ENCODE measurements at places on chromosomes 13 and 19.

GRCh38 chr19:33461256-33462111, 60.1 kb downstream of the PEPD start:
- DNase-seq, result no peak

DNA sequence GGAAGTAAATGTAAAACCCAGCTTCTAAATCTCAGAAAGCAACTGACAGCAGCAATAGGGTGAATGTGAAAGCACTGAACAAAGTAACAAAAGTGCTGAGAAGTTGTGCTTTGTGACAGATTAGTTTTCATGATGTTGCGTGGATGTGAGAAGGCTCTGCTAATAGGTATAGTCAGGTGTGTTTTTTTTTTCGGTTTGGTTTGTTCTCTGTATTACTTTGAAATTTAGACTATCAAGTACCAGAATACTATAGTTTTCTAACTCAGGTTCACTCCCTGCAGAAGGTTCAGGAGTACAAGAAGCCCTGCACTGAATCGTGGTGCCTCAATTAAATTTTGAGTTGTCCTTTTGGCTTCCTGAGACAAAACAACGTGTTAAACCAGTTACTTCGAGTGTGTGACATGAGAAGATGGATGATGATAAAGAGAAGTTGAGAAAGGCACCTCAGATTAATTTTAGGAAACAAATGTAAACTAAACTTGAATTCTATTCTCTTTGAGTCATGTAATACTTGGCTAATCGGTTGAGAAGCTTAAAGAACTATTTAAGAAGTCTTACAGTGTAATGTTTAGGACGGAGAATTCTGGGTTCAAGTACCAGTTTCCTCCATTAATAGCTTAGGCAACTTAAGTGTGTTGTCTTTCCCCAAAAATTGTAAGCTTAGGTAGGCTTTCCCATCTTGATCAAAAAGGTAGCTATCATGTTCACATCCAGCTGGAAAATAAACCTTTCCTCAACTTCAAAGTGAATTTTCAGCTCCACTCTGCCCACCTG, 10.3 kb downstream of the MIR17HG start:
- no peak for DNase-seq

DNA sequence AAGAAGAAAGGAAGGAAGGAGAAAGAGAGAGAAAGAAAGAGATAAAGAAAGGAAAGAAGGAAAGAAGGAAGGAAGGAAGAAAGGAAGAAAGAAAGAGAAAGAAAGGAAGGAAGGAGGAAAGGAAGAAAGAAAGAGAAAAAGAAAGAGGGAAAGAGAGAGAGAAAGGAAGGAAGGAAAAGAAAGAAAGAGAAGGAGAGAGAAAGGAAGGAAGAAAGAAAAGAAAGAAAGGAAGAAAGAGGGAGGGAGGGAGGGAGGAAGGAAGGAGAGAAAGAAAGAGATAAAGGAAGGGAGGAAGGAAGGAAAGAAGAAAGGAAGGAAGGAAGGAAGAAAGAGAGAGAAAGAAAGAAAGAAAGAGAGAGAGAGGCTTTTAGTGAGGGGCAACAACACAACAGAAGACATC, 135.1 kb upstream of the VSTM2B start:
- no peak for DNase-seq

DNA sequence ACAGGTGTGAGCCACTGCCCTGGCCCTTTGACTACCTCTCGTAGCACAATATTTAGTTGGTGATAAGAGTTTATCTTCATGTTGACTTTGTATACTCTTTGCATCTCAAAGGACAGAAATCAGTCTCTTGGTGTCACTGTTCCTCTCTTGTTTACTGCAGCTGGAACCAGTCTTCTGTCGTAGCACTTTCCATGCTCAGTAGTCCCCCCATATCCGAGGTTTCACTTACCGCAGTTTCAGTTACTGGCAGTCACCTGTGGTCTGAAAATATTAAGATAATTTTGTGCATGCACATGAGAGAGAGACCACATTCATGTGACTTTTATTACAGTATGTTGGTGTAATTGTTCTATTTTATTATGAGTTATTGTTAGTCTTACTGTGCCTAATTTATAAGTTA, 49.1 kb downstream of the WASF3 start:
- no peak for DNase-seq

DNA sequence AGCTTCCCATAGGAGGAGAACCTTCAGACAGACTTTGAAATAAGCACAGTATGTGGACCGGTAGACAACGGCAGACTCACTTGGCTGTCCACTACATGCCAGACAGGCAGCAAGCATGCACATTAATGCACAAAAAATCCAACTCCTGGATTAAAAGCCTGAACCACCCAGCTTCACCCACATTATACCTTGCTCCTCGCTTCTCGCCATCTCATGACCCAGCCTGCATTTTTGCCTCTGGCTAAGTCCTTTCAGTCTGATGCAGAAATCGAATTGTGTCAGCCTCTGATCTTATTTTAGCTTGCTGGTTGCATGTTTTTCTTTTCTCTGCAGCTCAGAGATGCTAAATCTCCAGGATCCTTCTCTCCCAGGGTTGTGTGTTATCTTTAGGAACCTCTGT, 358.7 kb downstream of the RFC3 start:
- DNase-seq, result no peak

- DNase-seq, result no peak
Observed at GRCh38 chr19:53554804-53555203, 16.9 kb downstream of the ZNF331 start.

- DNase-seq, result no peak
Observed at GRCh38 chr13:45881353-45881752, 29.8 kb upstream of the SIAH3 start.

DNA sequence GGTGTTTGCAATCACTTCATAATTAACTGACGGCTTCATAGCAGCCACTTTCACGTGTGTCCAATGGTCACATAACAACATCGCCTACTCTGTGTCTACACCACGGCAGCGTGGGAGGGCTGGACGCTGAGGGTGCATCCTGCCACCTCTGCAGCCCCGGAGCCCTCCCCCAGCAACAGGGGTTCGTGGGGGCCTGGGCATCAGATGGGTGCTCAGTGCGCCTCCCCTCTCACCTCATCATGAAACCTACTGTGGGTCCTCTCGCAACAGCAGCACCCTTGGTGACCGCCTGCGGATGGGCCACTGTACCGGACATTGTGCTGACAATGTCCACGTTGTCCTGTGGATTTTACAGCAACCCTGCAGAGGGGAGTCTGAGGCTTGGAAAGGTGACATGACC, 193.5 kb downstream of the UQCRFS1 start:
- no peak for DNase-seq

GRCh38 chr13:110713981-110714796, 689 bp downstream of the ING1 start:
- no peak for DNase-seq

DNA sequence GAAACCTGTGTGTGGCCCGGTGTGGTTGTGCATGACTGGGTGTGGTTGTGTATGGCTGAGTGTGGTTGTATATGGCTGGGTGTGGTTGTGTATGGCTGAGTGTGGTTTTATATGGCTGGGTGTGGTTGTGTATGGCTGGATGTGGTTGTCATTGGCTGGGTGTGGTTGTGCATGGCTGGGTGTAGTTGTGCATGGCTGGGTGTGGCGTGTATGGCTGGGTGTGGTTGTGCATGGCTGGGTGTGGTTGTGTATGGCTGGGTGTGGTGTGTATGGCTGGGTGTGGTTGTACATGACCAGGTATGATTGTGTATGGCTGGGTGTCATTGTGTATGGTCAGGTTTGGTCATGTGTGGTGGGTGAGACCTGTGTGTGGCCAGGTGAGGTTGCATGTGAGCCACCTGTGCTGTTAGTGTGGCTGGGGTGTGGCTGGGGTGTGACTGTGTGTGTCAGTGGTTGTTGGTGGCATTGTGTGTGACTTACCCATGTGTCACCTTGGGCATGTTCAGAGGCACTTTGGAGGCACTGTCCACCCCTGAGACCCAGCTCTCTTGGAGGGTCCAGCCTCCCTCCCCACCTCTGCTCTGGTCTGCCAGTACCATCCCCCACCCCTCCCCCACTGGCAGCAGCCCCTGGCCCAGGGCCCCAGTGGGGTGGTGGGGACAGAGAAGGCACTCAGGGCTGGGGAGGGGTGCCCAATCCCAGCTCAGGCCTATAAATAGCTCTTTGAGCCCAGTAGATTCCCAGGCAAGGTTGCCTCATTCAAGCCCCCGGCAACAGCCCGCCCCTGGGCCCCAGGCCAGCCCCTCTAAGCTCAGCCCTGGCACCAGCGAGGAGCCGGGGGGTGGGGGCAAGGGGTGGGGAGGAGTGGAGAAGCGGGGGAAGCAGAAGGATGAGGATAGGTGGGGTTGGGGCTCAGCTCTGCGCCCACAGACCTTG, 3.9 kb upstream of the NCAN start:
- DNase-seq, result no peak

GRCh38 chr19:4456843-4457653, 546 bp downstream of the UBXN6 start:
- no peak for DNase-seq

DNA sequence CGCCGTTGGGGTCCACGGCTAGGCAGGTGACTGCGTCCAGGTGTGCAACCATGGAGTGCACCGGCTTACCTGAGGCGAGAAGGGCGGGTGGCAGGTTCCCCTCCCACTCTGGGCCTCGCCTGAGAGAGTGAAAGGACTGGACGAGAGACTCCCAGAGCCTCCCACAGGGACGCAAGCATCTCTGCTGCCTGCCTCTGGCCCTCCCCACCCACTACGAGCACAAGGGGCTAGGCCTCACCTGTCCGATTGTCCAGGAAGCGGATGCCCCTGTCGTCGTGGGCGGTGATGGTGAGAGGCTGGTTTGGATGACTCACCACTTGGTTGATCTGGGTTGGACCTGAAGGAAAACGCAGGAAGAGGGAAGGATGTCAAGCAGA, 5.1 kb upstream of the PRKD2 start:
- DNase-seq, result no peak

DNA sequence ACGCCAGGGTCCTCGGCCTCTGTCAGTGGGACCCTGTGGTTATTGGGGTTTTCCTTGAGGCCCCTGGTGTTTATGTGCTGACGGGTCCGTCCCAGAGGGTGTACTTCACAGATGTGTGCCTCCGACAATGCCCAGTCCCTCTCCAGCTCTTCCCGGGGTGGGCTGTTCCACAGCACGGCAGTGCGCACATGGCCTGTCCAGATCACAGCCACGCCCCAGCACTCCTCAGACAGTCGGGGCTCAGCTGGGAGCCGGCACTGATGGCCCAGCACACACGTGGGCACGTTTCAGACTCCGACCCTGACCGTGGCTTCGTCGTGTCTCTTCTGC, 16.9 kb upstream of the F7 start:
- no peak for DNase-seq

- no peak for DNase-seq
Observed at GRCh38 chr13:78631077-78631476, 27.7 kb upstream of the POU4F1 start.

GRCh38 chr13:45915686-45916439, 64.3 kb upstream of the SIAH3 start:
- no peak for DNase-seq

DNA sequence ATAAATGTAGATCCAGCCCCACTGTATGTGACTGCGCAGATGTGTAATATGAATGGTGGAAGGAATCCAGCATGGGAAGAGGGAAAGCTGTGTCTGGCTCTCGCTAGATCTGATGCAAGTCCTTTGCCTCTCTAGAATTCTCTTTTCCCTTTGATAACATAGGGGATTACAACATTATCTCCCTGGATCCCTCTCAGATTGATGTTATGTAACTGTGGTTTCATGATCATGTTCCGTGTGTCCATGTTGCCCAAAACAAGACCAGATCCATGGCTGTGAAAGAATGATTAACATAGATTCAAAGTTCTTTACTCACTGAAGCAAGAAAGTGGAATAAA, 184.0 kb upstream of the UBL3 start:
- no peak for DNase-seq

DNA sequence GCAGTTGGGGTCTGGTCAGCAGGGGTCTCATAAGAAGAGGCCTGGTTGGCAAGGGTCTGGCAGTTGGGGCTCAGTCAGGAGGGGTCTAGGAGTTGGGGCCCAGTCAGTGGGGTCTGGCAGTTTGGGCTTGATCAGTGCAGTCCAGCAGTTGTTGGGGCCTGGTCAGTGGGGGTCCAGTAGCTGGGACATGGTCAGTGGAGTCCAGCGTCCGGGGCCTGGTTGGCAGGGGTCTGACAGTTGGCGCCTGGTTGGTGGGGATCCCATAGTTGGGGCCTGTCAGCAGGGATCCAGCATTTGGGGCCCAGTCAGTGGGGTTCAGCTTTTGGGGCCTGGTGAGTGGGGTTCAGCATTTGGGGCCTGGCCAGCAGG, 60.5 kb upstream of the TPM4 start:
- no peak for DNase-seq

GRCh38 chr19:45451131-45451849, 16.5 kb upstream of the FOSB start:
- no peak for DNase-seq

- DNase-seq, result no peak
Observed at GRCh38 chr13:108834193-108834592, 204.8 kb downstream of the MYO16 start.

- no peak for DNase-seq
Observed at GRCh38 chr19:31716826-31717225, 367.6 kb upstream of the TSHZ3 start.

DNA sequence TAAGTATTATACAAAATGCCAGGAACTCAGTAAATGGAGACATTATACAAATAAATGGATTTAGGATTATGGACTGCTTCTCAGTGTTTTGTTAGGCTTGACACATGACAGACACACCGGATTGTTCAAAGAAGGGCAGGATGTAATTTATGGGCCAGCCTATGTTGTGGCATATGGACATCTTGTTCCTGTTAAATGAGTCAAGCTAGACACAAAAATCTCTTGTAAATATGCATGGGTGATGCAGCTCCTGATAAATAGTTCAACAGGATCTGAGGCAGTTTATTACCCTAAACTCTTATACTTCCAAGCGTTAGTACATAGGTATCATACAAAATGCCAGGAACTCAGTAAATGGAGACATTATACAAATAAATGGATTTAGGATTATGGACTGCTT, 502.3 kb downstream of the TBC1D4 start:
- DNase-seq, result no peak

DNA sequence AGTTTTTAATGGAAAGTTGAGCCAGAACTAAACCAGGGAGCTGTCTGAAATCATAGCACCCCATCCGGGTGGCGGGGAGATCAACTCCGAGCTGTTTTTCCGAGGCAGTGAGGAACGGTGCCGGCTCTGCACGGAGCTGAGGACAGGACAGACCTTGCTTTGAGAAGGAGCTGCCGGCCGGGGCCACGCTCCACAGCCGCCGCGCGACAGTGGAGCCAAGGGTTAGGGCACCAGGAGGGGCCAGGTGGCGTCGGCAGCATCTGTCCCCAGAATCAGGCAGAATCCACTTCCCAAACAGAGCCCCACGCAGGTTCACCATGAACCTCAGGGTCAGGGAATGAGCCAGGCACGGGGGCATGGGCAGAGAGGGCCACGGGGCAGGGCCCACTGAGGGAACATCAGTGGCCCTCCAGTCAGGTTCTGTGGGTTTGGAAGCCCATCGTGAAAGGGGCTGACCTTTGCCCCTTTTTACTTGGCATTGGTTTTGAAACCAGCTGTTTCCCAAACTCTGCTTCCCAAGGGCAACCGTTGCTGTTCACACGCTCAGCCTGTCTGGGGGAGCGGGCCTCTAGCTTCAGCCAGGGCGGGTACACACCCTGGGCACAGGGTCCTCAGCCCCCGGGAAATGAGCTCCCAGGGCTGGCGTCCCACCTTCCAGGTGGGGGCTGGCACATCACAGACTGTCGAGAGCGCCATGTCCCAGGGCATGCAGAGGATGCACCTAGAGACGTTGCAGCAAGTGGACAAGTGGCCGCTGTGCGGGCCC, 18.1 kb downstream of the PEX11G start:
- DNase-seq, result no peak
